ENCODE measurements at places on chromosomes 5 and 9. TPM values are rescaled to one million over a fixed set of nuclear protein-coding genes. Genes with fewer than 3 reads are reported as not detected.

Gene FBXL7
- total RNA-seq: 13.9 TPM

Gene CCL28
- 0.26 TPM for total RNA-seq

Gene DIPK1B
- total RNA-seq: 28.4 TPM

Gene P4HA2
- 39.6 TPM for total RNA-seq

Gene ISCA1
- total RNA-seq: 42.1 TPM

Gene ANKRD20A1
- 2.9 TPM for total RNA-seq

Gene STPG3
- 1.7 TPM for total RNA-seq

Gene CDH6
- total RNA-seq: 29.5 TPM

Gene LCN2
- total RNA-seq: 0.41 TPM

Gene SLC34A1
- 0.31 TPM for total RNA-seq

Gene COL15A1
- 46.3 TPM for total RNA-seq

Gene PPP2R2B
- 115 TPM for total RNA-seq

Gene FGF10
- 1.5 TPM for total RNA-seq

Gene RORB
- 0.87 TPM for total RNA-seq

Gene TNFSF8
- not detected for total RNA-seq

Gene SPATA31A3
- not detected for total RNA-seq

Gene CTNND2
- total RNA-seq: 36.4 TPM

Gene LCN12
- total RNA-seq: 0.59 TPM

Gene CLIC3
- total RNA-seq: 8.3 TPM

Gene DPYSL3
- 350 TPM for total RNA-seq

Gene BRD8
- 54.3 TPM for total RNA-seq

Gene PCDHGA11
- total RNA-seq: 2.1 TPM

Data from motor neuron (in vitro differentiated cells).